ENCODE measurements at places on chromosomes 12 and 14.

GRCh38 chr14:79822034-79822433, 389.3 kb downstream of the DIO2 start:
- DNase-seq = no peak

GRCh38 chr12:44889162-44889561, 13.0 kb upstream of the NELL2 start:
- DNase-seq = no peak

DNA sequence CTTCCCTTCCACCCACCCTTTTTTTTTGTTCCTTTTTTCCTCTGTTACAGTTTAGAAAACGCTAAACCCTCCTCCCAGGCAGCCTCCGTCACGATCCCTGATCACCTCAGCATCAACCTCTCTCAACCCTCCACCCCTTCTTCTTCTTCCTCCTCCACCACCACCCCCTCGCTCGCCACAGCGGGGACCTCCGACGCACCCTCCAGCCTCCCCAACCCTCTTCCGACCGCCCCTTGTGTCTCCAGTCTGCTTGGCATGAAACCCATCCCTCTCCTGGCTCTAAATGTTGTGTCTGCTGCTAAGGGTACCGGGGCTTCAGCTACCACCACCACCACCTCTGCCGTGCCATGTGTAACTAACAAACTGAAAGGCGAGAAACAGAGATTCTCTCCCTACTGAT, 22.9 kb downstream of the PCBP2 start:
- no peak for DNase-seq

DNA sequence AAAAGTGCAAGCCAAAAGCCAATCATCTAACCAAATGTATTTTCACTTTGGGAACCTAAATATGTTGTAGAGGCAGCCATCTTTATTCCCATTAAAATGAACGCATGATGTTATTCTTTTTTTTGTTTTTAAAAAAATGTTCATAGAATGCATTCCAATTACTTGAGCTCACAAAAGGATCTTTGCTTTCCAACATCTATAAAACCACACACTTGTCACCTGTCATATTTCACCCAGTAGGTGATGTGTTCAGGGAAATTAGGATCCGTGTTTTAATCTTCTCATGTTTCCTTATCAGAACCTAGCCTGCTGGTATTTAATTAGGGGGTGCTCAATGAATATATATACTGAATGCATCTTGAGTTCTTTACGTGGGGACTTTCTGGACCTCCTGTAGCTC, 13.6 kb downstream of the TTC8 start:
- no peak for DNase-seq

DNA sequence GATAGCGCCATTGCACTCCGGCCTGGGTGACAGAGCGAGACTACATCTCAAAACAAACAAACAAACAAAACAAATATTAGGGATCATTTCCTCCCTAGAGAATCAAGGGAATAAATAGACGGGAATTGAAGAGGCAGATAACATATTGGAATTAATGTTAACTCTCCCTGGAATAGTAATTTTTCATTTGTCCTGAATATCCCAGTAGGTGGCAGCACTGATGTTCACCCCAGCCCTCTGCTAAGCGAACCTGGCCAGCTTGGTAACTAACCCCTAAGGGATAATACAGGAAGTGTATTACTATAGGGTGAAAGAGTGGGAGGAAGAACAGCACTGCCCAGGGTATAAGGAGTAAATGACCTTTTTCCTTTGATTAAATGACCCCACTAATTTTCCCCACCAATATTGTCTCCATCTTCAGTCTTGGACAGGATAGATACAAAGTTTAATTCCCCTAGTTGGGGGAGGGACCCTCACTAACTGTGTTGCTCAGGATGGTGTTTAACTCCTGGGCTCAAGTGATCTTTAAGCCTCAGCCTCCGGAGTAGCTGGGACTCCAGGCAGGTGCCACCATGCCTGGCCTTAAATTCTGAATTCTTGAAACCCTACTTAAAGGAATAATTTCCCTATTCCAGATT, 40.5 kb downstream of the SLC2A14 start:
- no peak for DNase-seq

DNA sequence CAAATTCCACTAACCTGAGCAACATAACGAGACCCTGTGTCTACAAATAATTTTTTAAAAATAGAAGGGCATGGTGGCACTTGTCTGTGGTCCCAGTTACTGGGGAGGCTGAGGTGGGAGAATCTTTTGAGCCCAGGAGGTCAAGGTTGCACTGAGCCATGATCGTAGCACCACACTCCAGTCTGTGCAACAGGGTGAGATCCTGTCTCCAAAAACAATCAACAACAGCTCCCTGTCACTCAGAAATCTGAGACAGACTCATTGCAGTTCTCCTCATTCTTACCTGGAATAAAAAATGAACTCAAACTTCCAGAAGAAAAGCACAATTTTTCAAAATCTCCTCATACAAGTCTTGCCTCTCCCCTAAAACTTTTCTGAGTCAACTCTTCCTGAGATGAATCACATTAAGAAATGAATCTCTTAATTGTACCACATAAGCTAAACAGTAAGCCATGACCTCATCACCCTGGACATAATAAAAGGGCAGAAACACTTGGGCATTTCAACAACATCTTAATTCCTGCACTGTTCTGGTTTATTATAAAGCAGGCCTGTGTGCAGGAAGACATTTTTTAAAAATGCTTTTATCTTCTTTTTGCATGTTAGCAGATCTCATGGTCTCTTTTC, 214.3 kb upstream of the CDKN3 start:
- DNase-seq = no peak

DNA sequence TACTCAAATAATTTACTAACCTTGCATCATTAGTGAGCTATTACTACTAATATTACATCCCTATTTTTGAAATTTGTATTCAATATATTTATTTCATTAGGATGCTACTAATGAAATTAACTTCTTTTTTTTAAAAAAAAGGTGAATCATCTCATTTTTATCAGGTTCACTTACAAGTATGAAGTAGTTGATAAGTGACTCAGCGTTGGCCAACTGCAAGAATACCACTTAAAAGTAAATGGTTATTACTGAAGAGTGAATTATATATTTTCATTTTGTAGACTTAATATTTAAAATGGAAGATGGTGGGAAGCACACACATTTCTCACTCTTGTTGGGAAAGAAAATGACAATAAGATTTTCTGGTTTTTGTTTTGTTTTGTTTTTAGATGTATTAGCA, 19.6 kb downstream of the OR4N2 start:
- DNase-seq = no peak

GRCh38 chr12:99381992-99382391, 265.6 kb upstream of the GARIN6 start:
- no peak for DNase-seq

DNA sequence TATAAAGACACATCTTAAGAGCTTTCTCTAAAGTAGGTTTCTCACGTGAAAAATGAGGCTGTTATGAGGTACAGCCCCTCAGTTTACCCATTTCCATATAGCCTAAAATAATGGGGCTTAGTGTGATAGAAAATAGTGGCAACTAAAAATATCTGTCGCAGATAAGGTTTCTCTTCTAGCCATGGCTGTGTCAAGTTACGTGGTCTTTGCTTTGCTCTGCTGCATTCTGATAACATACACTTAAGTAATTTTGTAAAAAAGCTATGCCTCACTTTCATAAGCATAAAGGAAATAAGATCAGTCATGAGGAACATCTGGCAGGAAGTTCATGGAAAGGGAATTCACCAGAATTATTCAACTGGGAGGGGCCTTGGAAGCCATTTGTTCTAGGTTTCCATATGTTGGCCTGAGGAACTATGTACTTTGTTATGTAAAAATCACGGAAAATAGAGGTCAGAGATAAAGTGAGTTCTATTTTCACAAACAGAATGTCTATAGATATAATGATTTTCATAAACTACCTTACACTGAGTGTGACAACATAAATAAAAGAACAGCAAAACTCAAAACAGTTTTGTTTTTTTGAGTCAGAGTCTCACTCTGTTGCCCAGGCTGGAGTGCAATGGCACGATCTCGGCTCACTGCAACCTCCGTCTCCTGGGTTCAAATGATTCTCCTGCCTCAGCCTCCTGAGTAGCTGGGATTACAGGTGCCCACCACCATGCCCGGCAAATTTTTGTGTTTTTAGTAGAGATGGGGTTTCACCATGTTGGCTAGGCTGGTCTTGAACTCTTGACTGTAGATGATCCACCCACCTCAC, 195.6 kb upstream of the KRR1 start:
- no peak for DNase-seq

DNA sequence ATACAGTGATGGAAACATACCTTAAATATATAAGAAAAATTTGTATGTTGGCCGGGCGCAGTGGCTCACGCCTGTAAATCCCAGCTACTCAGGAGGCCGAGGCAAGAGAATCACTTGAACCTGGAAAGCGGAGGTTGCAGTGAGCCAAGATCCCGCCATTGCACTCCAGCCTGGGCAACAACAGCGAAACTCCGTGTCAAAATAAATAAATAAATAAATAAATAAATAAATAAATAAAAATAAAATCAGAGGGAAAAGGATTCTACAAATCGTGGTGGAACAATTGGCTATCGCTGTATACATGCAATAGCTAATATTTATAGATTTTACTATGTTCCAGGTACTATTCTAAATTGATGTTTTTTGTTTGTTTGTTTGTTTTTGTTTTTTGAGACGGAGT, 1.7 kb upstream of the ATF7 start:
- DNase-seq = no peak

DNA sequence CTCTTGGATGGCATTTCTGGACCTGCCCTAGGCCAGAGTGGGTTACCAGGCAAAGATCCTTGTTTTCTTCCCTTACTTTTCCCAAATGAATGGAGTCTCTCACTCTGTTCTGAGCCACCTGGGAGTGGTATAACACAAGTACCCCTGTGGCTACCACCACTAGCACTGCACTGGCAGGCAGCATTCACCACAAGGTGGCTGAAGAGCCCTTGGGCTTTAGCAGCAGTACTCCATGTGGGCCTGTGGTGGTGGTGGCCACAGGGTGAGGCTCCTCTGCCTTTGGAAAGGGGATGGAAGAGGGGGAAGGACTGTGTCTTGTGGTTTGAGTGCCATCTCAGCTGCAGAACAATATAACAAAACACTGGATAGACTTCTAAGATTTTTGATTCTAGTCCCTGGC, 38.1 kb upstream of the LMNTD1 start:
- no peak for DNase-seq
